Cardiac muscle cell (in vitro differentiated cells and primary cell): ENCODE measurements at places on chromosomes 2 and 18. TPM values are rescaled to one million over a fixed set of nuclear protein-coding genes. Genes with fewer than 3 reads are reported as not detected.

The TNFAIP6 gene
- polyA plus RNA-seq, result not detected in 2 replicates

The RBM43 gene
- polyA plus RNA-seq, result 0.10 and 1.4 TPM in 2 replicates

The CAPN13 gene
- polyA plus RNA-seq, result 0.17 TPM in 1 of 2 replicates, not detected in the other

The SUCLG1 gene
- 158 TPM in 2 replicates for polyA plus RNA-seq

The IL1F10 gene
- polyA plus RNA-seq, result not detected in 2 replicates

The RIT2 gene
- polyA plus RNA-seq, result not detected in 2 replicates

The TMEM37 gene
- 2.1 and 7.6 TPM in 2 replicates for polyA plus RNA-seq

The AOX1 gene
- 0.04 TPM in 1 of 2 replicates, not detected in the other for polyA plus RNA-seq

The SERPINB13 gene
- not detected in 2 replicates for polyA plus RNA-seq

The DCDC2C gene
- polyA plus RNA-seq, result not detected in 2 replicates

The ANKRD30BL gene
- not detected in 2 replicates for polyA plus RNA-seq

The MYOM1 gene
- polyA plus RNA-seq, result 182 and 194 TPM in 2 replicates

The ONECUT2 gene
- 0.04 TPM in 1 of 2 replicates, not detected in the other for polyA plus RNA-seq

The FZD7 gene
- polyA plus RNA-seq, result 9.4 and 13.4 TPM in 2 replicates

The HOXD9 gene
- not detected in 2 replicates for polyA plus RNA-seq

The ZNF516 gene
- 17.0 and 26.2 TPM in 2 replicates for polyA plus RNA-seq

The FAM110C gene
- 0.60 and 0.85 TPM in 2 replicates for polyA plus RNA-seq

The SLC9A4 gene
- 0.17 and 0.29 TPM in 2 replicates for polyA plus RNA-seq

The FBXO15 gene
- polyA plus RNA-seq, result 4.6 and 6.7 TPM in 2 replicates

The PLGLB1 gene
- 4.6 and 5.3 TPM in 2 replicates for polyA plus RNA-seq

The CNTNAP5 gene
- not detected in 2 replicates for polyA plus RNA-seq

The AKAIN1 gene
- polyA plus RNA-seq, result not detected in 2 replicates

The TUBA3E gene
- polyA plus RNA-seq, result 0.70 TPM in 1 of 2 replicates, not detected in the other

The SNTG2 gene
- 1.0 and 1.4 TPM in 2 replicates for polyA plus RNA-seq

The YES1 gene
- polyA plus RNA-seq, result 18.5 and 20.6 TPM in 2 replicates

The MTCL1 gene
- polyA plus RNA-seq, result 1.8 and 3.5 TPM in 2 replicates

The ATP6V1C2 gene
- 1.1 and 1.3 TPM in 2 replicates for polyA plus RNA-seq

The CDH7 gene
- 0.01 and 0.34 TPM in 2 replicates for polyA plus RNA-seq

The FHOD3 gene
- polyA plus RNA-seq, result 127 and 129 TPM in 2 replicates

The OTOF gene
- 0.30 TPM in 1 of 2 replicates, not detected in the other for polyA plus RNA-seq

The SKOR2 gene
- polyA plus RNA-seq, result not detected in 2 replicates

The RALB gene
- 39.0 and 50.8 TPM in 2 replicates for polyA plus RNA-seq

The ASB18 gene
- 0.70 TPM in 1 of 2 replicates, not detected in the other for polyA plus RNA-seq

The MAP2 gene
- 0.27 and 0.68 TPM in 2 replicates for polyA plus RNA-seq

The SRBD1 gene
- 10.6 and 10.7 TPM in 2 replicates for polyA plus RNA-seq

The SFT2D3 gene
- 0.13 and 5.9 TPM in 2 replicates for polyA plus RNA-seq

The ASB3 gene
- polyA plus RNA-seq, result 34.4 and 48.1 TPM in 2 replicates

The MERTK gene
- polyA plus RNA-seq, result 4.5 and 4.9 TPM in 2 replicates

The INHBB gene
- not detected in 2 replicates for polyA plus RNA-seq

The LAMA3 gene
- polyA plus RNA-seq, result not detected in 2 replicates

The RAB6C gene
- 0.07 TPM in 1 of 2 replicates, not detected in the other for polyA plus RNA-seq

The IL1A gene
- polyA plus RNA-seq, result not detected in 2 replicates
